ENCODE measurements at places on chromosomes 5 and 9. TPM values are rescaled to one million over a fixed set of nuclear protein-coding genes. Genes with fewer than 3 reads are reported as not detected.

Gene F12
- 5.7 TPM for total RNA-seq

Gene MRPL50
- total RNA-seq = 12.4 TPM

- DNase-seq = no peak
Measured at GRCh38 chr5:38070304-38070950, 187.9 kb upstream of the EGFLAM start.

DNA sequence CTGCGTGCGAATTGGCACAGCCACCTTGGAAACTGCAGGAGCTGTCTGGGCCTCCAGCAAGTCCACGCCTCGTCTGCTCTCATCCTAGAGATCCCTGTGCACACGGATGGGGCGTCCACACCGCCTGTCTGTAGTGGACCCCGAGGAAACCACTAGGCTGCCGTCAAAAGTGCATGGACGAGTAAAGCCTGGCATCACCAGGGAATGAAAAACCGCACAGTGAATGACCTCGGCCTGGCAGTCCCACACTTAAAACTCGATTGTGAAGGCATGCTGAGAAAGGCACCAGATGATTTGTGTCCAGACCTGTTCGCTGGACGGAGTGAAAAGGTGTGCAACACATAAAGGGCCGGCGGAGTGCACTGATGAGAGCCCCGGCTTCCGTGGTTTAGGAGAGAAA is 50.8 kb downstream of the MRPL36 start:
- peak; percentile 52 for DNase-seq

GRCh38 chr5:111744455-111744854 is 12.5 kb downstream of the NREP start:
- no peak for DNase-seq

DNA sequence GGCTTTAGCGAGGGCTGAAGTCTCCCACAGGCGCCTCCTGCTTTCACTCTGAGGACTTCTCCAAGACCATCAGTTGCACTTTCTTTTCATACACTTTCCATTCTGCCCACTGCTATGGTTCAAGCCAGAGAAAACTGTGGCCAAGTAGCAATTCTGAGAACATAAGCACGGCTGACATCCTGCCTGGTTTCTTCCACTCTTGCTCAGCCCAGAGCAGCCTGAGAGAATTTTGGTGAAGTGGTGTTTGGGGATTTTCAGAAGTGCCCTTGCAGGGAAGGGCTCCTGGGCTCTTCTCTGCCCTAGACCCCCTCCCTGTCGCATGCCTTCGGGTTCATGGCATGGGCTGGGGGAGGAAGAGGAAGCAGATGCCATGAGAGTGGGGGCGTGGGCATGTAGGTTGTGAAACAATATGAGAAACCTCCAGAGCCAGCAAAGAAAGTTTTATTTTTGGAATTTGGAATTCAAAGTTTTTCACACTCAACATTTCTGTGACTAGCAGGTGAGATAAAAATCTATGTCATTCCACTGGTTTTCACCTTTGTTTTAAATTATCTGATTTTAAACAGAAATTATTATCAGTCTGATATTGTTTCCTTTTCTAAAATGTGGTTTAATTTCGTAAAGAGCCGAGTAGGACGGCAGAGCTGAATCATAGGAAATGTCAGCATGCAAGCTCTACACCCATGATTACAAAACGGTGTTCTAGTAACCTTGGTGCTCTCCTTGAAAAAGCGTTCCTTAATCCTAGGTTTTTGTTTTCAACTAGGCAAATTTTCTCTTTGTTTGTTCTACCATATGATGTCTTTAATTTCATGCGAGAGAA is 27.8 kb upstream of the TNFSF8 start:
- DNase-seq = no peak

Data from type B pancreatic cell (in vitro differentiated cells).